ENCODE measurements at places on chromosomes 4 and X.
A peak's percentile ranks its signal among the peaks of the same experiment; 100 is the strongest.

DNA sequence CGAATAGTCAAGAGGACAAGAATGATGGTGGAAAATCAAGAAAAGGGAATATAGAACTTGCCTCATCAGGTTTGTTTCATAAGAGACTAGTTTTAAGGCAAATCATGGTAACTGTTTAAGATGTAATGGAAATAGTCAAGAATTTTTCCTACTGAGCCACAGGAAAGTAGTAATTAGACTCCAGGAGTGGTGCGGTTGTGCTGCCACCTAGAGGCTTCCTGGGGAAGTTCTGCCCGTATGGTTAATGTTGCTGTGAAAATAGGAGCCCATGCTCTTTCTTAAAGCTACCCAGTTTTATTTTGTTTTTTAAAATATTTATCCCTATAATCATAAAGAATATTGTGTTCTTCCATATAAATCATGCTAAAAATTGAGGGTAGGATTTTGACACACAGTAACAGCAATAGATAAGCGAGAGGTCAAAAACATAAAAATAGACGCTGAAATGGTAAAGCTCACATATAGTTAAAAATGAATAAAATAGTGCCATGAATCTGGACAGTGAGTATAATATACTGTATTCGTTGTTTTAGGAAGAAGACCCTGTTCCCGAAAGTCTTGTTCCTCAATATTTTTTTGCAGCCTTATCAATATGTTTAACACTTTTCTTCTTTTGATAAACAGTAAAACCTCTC is 87.0 kb downstream of the PHOX2B start:
- DNase-seq: no peak

DNA sequence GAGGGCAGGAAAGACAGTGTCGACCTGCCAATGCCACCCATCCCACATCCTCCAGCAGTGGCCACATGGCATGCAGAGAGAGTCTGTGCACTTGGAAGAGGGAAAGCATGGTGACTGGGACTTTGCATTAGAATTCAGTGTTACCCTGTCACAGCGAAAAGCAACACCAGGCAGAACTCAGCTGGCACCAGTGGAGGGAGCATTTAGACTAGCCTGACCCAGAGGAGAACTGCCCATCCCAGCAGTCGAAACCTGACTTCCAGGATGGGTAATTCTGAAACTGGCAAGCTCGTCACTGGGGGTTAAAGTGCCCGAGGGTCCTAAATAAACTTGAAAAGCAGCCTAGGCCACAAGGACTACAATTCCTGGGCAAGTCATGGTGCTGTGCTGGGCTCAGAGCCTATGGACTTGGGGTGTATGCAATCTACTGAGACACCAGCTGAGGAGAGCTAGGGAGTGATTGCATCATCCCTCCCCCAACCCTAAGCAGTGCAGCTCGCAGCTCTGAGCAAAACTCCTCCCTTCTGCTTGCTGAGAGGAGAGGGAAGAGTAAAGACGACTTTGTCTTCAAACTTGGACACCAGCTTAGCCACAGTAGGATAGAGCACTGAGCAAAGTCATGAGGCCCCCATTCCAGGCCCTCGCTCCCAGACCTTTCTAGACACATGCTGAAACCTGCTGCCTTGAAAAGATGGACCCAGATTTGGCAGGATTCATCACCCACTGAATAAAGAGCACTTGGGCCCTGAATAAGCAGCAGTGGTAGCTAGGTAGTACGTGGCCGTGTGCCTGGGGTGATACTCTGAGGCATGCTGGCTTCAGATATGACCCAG is 68.8 kb downstream of the DDX60L start:
- no peak for DNase-seq

DNA sequence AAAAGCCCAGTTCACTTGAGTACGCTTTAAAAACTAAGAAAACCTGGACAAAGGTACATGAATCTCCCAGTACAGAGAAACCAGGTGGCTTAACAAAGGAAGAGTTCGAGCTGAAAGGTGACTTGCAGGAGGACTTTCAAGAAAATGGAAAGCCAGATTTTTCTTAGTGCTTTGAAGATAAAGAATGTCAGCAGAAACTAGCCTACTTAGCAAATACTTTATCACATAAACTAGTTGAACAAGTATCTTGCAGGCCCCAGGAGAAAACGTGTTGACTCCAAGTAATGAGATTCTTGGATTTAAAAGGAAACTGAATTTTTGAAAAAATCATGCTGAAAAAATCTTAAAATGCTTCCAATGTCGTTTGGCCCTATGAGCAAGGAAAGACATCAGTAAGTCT is 26.4 kb downstream of the CDKN2AIP start:
- no peak for DNase-seq

DNA sequence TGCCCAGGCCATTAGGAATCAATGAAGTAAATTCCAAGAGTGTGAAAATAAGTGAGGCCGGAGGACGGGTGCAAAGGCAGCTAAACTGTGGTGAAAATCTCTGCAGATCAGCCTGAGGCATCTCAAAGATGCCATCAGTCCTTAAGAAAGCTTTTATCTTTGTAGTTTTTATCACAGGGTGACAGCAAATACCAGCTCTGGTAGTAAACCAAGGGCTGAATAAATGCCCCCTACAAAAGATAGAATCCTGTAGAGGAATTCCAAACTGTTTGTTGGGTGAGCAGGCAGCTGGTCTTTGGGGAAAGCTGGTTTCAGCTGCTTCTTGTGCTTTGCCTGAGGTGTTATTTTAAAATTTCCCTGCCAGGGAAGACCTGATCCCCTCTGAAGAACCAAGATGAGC is 21.6 kb upstream of the RBM47 start:
- no peak for DNase-seq

- DNase-seq: no peak
Observed at GRCh38 chr4:105859233-105859632, 36.0 kb upstream of the NPNT start.

GRCh38 chrX:40550066-40550465 is 30.7 kb upstream of the ATP6AP2 start:
- DNase-seq: no peak

- no peak for DNase-seq
Observed at GRCh38 chr4:25085671-25086070, 54.9 kb upstream of the LGI2 start.

DNA sequence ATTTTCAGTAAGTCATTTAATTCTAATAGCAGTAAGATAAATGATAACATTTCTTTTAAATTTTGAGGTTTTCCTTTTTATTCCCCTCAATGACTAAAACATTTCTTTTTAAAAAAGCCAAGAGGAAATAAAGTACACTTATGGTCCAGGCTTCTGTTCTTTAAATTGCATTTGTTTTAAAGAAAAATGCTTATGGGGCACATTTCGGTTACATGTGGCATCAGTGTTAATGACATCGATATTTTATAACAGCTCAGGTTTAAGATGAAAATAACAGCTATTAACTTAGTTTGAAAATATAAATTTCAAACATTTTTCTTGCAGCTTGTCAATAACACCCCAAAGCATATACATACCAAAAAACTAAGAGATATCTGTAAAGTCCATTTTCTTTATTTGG is 1161.1 kb downstream of the PCDH18 start:
- DNase-seq: no peak

GRCh38 chrX:119643696-119644095 is 37.5 kb upstream of the NKRF start:
- DNase-seq: no peak

GRCh38 chr4:154014407-154015321 is 225.8 kb upstream of the SFRP2 start:
- no peak for DNase-seq

DNA sequence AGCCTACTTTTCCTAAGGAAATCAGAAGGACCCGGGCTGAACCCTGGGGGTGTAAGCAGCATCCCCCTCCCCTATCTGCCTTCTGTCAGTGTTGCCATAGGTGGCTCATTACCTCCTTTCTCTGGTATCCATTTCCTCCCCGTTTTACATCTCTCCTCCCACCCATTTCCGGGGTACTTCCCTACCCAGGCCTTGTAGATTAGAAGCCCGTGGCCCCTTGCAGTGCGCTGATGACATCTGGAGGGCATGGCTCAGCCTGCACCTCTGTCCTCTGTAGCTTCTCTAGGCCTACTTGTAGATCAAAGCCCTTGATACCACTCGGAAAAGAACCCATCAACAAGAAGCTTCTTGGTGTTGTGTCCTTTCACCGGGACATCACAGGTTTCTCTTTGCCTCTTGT is 71.8 kb downstream of the NBDY start:
- DNase-seq: peak; percentile 49

- no peak for DNase-seq
Observed at GRCh38 chrX:79412972-79413371, 45.8 kb upstream of the ITM2A start.

DNA sequence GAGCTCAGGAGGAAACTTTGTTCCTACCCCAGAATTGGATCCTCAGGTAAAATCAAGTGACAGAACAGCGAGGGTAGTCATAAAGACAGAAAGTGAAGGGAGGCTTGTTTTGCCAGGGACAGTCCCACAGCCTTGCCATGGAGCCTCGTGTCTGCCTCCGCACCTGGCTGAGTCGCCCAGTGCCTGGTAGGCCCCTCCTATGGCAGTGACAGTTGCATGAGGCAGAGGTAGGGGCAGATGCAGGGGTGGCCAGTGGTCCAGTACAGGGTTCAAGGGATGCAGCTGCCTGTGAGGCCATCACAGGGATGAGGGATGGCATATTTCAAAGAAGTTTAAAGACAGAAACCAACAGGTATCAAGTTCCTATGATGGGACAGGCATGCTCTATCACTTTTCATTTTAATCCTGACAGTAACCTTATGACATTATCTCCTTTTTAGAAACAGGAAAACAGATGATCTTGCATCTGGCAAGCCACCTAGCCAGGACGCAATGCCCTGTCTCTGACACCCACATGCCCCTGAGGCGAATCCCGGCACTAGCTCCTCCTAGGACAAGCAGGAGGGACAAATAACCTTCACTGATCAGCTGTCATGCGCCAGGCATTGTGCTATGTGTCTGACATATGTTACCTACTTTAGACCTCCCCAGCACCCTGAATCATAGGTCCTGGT is 127.4 kb upstream of the ENPP6 start:
- no peak for DNase-seq

- no peak for DNase-seq
Observed at GRCh38 chr4:179695175-179695574, 2252.9 kb upstream of the AGA start.

DNA sequence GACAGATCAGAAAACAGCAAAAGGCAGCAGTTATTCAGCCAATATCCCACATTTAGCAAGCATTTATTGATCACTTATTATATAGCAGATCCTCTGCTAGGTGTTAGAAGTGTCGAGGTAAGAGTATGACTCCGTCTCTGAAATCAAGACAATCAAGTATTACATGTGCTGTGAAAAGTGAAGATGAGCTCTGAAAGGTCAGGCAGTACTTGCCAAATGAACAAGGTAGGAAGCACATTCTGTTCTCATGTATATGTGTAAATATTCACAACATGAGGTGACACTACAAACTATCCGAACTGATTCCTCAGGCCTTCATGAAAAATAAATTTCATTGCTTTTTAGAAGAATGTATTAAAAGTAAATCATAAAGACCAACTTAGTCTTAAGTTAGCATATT is 15.3 kb downstream of the ATP1B4 start:
- DNase-seq: no peak

GRCh38 chrX:65744965-65745364 is 77.5 kb downstream of the MSN start:
- DNase-seq: no peak

DNA sequence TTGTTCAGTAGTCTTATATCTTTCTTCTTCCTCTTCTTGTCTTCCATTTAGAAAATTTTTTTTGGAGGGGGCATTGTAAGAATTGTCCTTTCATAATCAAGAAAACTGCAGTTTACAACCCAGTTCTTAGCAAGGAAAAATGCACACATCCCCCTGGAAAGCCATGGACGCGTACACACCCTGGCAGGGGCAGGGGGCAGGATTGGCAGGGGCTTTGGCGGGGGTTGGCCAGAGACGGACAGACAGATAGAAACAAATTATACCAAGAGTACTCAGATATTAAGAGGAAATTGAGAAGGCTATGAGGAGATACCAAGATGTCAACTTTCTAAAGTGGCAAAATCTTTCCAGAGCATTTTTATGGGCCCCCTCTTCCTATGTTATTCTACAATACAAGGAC is 322.5 kb upstream of the CPXCR1 start:
- DNase-seq: no peak

DNA sequence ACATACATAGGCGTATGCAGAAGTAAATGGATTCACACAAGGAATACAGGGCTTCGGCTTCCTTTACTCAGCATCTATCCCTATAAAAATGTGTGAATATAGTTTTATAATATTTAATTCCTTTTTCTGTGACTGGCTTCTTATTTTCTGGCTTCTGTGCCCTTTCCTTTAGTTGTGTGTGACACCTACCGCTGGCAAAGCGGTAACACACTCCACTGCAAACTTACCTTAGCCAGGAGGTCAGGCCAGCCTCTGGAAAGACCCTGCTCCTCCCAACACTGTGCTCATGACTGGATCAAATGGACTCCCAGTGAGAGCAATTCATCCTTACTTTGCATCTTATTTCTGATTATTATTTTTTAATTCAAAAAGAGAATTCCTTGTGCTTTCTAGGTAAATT is 244.2 kb downstream of the ANK2 start:
- DNase-seq: no peak

- no peak for DNase-seq
Observed at GRCh38 chr4:13267091-13267490, 217.0 kb downstream of the RAB28 start.

DNA sequence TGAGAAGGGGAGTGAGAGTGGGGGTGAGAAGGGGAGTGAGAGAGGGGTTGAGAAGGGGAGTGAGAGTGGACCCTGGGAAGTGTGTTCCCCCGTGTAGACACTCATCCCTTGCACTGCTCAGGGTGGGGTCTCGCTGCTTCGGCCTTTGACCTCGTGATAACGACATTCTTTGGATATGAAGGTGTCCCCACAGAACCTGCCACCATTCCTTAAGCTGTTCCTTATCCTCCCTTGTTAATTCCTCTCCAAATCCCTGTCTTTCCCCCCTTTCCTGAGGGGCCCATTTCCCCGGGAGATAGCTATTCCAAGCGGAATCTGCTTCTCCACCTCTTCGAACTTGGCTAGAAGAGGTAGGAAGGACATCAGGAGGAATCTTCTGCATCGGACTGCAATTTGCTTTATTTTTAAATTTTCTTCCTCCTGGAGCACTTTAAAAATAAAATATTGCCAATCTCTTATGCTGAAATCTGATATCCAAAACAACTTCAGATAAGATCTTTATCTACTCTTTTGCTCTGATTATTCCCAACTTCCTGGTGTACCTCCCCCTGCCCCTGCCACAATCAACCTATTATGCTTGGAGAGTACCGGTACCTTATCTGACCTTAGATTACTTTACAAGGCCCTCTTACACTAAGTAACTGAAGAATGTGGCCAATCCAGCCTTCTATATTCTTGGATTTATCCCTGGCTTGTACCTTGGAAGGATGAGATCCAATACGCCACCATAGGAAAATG is 15.6 kb downstream of the TRIML1 start:
- DNase-seq: no peak

GRCh38 chrX:133523526-133523925 is 108.2 kb upstream of the GPC4 start:
- no peak for DNase-seq

- DNase-seq: no peak
Observed at GRCh38 chr4:140753329-140753728, 2.9 kb downstream of the TBC1D9 start.

- DNase-seq: no peak
Observed at GRCh38 chrX:70454441-70455365, 10.1 kb downstream of the DLG3 start.

GRCh38 chrX:125398959-125399440 is 79.3 kb downstream of the TEX13C start:
- DNase-seq: no peak

GRCh38 chr4:15965325-15965724 is 2.4 kb upstream of the FGFBP2 start:
- DNase-seq: no peak
